ENCODE measurements at places on chromosomes 4 and X.

GRCh38 chrX:133933316-133933715 is 52.1 kb downstream of the GPC3 start:
- no peak for DNase-seq

DNA sequence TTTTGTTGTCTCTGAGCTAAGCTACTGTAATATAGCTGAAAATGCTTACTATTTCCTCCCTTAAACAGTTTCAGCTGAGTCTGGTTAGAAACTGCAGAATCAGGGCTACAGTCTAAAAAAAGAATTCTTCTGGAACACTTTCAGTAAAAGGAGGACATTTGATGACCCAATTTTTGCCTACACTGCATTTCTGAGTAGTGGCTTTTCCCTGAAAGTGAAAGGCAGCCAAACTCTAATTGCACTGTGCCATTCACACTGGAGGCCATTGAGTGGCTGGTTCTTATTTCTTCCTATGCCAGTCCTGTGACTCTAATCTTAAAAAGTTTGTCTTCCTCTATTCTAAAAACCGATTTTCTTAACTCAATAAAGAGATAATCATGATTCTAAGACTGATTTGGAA is 526.0 kb downstream of the CFAP47 start:
- no peak for DNase-seq

DNA sequence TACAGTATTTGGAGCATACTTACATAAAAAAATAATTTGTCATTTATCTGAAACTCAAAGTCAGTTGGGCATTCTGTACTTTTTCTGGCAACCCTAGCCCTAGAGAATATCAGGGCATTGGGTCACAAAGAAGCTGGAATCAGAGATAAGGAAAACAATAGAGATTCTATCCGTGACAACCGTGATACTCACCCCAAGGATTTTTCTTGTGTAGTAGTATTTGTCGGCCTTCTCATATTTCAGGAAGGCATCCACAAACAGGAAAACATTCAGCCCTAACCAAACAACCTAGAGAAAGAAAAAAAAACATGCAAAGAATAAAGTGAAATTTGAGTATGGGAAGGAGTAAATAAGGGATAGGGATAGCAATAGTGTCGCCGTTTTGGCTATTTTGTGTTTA is 3.6 kb downstream of the NOX1 start:
- DNase-seq, result no peak

DNA sequence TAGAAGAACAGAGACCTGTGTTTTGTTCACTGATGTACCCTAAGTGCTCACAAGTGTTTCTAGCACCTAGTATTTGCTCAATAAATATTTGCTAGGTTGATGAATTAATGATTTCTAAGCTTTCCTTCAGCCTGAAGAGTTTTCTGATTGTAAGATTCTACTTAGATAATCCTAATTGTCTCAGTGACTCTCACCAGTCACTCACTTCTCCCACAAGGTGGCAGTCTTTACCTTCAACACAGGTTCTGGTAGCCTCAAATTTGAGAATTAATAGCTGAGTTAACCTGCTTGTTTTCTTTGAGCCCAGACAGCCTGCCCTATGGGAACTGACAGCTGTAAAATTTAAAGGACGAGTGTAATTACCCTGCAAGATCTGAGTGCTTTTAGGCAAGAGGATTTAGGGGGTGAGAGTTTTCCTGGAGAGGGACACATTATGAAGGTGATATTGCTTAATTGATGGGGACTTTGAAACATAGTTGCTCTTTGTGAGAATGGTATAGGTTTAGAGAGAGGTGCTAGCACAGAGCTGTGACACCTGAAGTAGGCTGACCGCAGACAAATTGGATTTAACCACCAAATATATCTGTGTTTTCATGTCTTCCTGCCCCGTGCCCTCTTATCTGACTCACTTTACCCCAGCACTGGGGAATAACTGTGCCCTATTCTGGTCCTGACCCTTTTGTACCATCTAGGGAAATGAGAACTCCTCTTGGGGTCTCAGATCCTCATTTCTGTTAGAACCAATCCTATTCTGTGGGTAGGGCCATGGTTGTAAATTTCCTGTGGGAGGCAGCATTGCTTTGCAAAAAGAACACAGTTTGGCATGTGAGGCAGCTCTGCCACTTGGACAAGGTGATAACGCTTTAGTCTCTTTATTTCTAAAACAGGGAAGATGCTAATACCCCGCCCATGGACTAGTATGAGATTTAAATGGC is 27.7 kb downstream of the CD38 start:
- peak; percentile 36 for DNase-seq

DNA sequence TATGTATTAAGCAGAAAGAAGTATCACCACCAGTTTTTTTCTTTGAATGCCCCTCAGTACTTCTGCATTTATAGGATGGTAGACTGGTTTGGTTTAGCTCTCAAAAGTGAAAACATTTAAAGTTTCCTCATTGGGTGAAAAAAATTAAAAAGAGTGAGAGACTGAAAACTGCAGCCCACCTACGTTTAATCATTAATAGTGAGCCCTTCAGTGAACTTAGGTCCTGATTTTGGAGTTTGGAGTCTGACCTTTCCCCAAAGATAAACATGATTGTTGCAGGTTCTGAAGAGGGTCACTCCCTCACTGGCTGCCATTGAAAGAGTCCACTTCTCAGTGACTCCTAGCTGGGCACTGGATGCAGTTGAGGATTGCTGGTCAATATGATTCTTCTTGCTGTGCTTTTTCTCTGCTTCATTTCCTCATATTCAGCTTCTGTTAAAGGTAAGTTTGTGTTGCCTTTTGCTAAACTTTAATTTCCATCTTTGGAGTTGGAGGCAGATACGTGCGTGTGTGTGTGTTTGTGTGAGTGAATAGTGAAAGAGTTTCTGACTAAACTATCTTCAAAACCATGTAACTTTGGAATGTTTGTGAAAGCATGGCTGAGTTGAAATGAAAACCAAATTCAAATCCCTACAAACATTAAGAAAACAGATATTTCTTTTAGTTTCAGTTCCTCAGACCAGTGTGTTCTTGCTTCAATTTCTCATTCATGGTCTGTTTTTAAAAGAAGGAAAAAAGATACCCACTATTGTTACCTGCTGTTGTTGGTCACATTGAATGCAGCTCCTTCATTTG is at the start of gene MTTP:
Gene MTTP (plus strand): TSS at position 295 of the 795 bp plus-strand sequence. CDS start 86 bp downstream, at position 381.
- DNase-seq, result no peak

DNA sequence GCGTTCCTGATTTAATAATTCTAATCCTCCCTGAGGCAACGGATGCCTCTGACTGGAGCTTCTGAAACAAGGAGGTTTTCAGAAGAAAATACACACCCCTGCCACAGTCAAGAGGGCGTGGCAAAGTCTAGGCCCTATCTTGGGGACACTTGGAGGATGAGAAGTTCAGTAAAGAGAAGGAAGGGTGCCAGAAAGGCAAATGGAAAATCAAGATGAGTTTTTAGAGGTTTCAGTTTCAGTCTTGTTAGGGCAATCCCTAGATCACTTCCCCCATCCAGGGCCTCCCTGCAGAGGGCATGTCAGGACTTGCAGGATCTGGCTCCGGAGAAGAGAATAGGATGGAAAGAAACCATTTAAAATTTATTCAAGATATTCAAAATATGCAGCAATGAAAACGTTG is 28.5 kb upstream of the FGF2 start:
- no peak for DNase-seq

GRCh38 chrX:101550751-101551379 is 518 bp downstream of the ARMCX1 start:
- DNase-seq, result no peak

GRCh38 chr4:182729516-182729915 is 187.7 kb downstream of the DCTD start:
- no peak for DNase-seq

- no peak for DNase-seq
These were observed 30.7 kb downstream of the SEPTIN11 start for GRCh38 chr4:76980261-76980660.
